Sciatic nerve (tissue), 2 donors: ENCODE measurements at places on chromosomes 5 and 9. TPM values are rescaled to one million over a fixed set of nuclear protein-coding genes. Genes with fewer than 3 reads are reported as not detected.

- DNase-seq: no peak
Measured at GRCh38 chr9:106535439-106535838, 327.5 kb upstream of the ZNF462 start.

Gene QRFP
- total RNA-seq: not detected

- DNase-seq: no peak
Measured at GRCh38 chr9:73682789-73683188, 531.1 kb downstream of the ANXA1 start.

- DNase-seq: no peak
Measured at GRCh38 chr9:110638381-110638954, 30.1 kb upstream of the MUSK start.

- DNase-seq: no peak
Measured at GRCh38 chr9:35952526-35953191, 5.3 kb downstream of the OR2S2 start.

- DNase-seq: no peak
Measured at GRCh38 chr5:16863469-16863946, 72.6 kb downstream of the MYO10 start.

GRCh38 chr9:135070964-135071735 is 16.3 kb upstream of the OLFM1 start:
- peak; percentile 28 for DNase-seq

Gene GABRA6
- not detected for total RNA-seq

Gene PCDHGC5
- 3.8 TPM for total RNA-seq

Gene GNA14
- total RNA-seq: 8.0 TPM

GRCh38 chr5:83192947-83193346 is 115.6 kb downstream of the XRCC4 start:
- DNase-seq: no peak

DNA sequence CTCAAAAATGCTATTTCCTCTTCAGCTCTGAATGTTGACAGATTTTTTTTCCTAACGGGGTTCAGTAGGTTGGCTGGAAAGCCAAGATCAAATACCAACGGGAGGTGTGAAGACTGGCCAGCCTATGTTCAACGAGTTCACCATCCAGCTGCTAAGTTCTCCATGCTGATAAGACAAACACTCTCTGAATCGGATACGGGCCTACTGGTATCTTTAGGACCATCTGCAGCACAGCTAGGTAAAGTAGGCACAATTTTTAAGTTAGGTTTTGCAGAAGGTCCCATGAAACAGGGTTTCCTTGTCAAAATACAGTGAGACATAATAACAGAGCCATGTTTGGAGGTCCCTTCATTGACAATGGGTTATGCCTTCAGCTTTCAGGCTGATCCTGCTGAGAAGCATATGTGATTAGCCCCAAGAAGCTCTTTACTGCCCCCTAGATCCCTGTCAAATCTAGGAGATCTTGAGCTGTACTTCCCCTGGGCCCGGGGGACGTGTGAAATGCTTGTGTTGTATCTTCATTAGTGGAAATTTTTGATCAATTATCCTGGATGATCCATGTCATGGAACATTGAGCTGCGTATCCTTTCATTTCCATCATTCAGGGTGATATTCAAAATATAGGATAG is 60.6 kb downstream of the PGM5 start:
- DNase-seq: no peak

GRCh38 chr5:154087260-154087659 is 48.5 kb downstream of the MFAP3 start:
- DNase-seq: no peak

DNA sequence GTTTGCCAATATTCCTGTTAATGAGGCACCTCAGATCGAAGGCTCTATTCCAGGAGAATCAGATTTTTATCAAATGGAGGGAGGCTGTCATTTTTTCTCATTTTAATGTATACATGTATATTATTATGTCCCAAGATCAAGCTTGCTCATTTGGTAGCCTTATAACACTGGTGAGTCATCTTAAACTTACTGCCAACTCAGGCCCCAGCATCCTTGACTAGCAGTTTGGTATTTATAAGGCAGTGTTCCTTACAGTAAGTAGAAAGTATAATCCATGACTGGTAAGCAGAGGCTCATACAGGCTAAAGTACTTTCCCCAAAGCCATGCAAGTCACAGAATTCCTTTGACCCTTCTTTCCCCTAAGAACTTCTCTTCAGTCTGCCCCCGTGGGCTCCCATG is 90.7 kb upstream of the NR3C1 start:
- DNase-seq: no peak
